ENCODE measurements at places on chromosomes 11 and 22.

GRCh38 chr11:129202646-129203045 is 10.5 kb upstream of the ARHGAP32 start:
- DNase-seq = no peak

DNA sequence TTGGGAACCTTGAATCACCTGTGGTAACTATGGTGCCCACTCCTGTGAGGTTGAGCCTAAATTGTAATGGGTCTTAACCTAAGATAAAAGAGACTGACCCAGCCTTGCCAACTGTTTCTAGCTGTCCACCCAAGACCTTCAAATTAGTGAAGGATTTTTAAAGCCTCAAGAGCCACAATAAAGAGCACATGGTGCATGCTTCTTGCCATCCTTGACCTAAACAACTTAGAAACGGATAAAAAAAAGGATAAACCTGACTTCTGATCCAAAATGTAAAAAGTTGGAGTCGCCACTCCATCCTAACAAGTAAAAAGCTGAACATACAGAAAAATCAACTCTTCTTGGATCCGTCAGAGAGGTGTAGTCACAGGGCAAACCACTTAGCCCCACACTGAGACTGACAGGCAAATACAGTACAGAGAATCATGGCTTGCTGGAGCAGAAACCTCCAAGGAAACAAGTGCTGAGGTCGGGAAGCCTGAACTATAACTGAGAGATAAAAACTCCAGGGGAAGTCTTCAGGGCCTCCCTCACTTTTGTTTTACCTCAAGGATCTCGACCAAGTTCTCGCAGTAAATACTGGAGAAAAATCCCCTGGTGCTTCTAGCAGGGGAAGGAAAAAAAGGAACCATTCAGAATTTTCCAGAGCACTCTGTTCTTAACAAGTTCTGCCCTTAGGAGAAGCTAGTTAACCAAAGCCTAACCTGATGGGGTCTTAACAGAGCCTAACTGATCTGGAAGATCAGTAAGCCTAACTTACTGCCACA is 16.3 kb downstream of the ENTHD1 start:
- DNase-seq = no peak

- DNase-seq = peak; percentile 13
These were observed 13.8 kb downstream of the PAMR1 start for GRCh38 chr11:35511666-35512065.

DNA sequence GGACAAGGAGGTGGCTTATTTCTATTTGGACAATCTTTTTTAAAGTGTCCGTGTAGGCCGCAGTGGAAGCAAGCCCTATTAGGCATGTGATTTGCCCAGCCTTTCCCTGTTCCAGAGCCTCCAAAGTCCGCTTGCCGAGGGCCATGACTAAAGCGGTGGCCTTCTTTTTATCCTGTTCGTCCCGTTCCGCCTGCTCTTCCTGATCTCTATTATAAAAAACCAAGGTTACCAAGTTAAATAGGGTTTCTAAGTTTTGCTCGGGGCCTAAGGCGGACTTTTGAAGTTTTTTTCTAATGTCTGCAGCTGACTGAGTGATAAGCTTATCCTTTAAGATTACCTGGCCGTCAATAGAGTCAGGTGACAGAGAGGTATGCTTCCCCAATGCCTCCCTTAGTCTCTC is 21.6 kb upstream of the MUC15 start:
- no peak for DNase-seq

DNA sequence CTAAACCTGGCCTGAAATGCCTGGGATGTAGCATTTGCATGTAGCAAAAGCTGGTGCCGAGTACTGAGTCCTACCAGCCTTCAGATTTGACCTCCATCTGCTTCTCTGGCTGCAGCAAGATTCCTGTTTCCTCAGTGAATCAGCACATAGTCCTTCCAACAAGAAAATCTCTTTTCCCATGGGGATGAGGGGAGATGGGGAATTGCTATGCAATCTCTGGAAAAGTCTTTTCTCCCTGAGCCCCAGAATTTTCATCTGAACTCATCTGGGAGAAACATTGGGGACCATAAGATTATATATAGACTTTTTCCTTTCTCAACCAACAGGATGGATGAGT is 32.0 kb upstream of the YWHAH start:
- DNase-seq = no peak

- DNase-seq = peak; percentile 24
These were observed 25.1 kb upstream of the TPH1 start for GRCh38 chr11:18071098-18071705.

DNA sequence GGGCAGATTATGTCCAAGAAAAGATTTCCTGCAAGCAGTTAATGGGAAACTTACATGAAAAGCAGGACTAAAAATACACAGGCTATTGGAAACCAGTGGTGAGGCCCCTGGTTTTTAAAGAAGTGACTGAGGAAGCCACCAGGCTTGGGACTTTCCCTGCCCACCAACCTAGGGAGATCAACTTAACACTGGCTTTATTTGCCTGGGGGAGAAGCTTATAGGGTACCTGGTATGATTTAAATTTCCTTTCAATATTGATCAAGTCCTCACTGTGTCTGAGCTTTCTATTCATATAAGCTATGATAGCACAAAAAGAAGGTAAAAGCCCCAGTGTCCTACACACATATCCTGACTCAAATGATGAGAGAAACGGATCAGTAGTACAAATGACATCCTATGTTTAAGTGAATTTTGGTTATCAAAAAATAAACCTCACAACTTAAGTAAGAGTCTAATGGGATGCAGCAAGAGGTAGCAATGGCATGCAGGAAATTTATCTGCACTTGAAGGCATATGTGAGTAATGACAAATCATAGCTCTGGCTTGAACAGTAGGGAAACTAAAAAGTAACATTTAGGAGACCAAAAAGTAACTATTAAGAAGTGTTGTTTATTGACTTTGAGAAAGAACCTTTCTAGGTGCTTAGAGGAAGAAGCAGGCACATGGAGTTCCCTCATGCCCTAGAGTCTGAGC is 85.3 kb downstream of the GAB2 start:
- no peak for DNase-seq

DNA sequence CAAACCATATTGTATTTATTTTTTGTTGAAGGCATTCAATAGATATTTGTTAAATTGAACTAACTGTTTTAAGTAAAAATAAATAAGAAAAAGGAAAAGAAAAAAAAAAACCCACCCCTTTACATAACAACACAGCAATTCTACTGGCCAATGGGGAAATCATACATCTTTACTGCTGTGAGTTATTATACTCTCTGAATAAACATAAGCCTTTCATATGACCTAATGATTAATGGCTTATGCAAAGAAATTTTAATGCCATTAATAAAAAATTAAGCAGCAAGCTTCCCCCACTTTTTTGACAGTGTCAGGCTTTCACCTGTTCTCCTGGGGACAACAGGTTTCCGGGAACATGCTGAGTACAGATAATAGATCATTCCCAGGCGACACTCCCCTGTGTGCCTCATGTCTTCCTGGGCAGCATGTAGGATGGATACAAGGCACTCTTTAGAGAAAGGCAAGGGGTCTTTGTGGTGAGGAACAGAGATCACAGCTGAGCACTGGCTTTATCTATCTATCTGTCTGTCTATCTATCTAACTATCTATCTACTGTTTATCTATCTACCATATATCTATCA is 676.0 kb downstream of the NTM start:
- no peak for DNase-seq

DNA sequence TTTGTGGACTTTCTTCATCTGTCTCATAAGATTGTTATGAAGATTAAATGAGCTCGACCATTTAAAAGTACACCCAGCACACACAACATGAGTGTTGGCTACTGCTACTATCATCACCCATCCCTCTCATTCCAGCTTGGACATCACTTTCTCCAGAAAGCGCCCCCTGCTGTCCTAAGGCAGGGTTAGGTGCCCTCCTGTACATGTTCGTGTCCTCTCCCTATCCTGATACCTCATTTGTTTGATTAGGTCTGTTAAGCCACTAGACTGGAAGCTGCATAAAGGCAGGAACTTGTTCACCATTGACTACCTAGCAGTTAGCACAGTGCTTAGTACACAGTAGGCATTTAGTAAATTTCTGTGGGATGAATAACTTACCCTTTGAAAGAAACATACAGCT is 85.5 kb downstream of the ENTHD1 start:
- peak; percentile 50 for DNase-seq

- DNase-seq = no peak
These were observed 392.9 kb downstream of the TBC1D22A start for GRCh38 chr22:47155131-47155885.

DNA sequence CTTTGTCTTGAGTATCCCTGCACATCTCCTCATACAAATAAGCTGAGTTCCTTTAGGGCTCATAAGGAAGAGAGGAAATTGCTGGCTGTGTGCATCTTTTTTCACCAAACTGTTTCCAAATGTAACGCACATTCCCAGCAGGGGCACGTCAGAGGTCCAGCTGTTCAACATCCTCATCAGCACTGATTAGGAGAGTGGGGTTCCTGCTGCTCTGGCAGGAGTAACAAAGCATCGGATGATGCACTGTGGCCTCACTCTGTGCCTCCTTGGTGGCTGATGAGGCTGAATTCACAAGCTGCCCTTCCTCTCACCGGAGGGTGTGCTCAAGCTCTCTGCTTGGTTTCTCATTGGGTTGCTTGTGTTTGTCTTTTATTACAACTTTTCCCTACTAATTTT is 35.5 kb upstream of the SLC25A1 start:
- no peak for DNase-seq

DNA sequence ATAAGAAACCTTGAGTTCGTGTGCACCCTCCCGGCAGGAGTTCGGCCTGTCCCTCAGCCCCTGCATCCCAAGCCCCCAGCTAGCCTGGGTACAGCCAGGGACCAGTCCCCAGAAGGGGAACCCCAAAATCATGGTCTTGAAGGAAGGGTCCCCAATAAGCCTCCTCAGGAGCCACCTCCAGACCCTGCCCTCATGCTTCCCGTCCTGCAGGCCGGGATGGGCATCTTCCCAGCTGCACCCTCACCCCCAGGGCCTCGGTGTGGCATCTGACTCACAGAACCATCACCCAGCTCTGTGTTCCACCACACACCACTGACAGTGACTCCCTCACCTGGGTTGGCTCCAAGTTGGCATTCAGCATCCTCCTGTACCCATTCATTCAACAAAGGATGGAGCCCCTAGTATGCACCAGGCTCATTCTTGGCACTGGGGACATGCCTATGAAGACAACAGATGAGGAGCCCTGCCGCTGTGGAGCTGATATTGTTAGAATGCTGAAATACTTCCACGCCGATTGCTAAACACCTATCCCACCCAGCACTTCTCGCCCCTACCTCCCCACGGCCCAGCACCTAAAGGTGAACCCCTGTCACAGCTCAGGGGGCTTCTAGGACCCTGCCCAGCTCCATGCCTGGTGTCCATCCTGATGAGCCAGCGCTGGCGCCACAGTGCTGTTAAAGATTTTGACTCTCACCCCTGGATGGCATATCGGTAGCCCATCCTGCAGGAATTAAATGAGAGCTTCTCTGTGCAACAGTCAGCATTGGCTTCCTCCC is 77.8 kb downstream of the BUD13 start:
- no peak for DNase-seq

GRCh38 chr11:111539426-111540113 is 950 bp upstream of the LAYN start:
- peak; percentile 74 for DNase-seq

- DNase-seq = no peak
These were observed 612.6 kb downstream of the TBC1D22A start for GRCh38 chr22:47374901-47375575.

DNA sequence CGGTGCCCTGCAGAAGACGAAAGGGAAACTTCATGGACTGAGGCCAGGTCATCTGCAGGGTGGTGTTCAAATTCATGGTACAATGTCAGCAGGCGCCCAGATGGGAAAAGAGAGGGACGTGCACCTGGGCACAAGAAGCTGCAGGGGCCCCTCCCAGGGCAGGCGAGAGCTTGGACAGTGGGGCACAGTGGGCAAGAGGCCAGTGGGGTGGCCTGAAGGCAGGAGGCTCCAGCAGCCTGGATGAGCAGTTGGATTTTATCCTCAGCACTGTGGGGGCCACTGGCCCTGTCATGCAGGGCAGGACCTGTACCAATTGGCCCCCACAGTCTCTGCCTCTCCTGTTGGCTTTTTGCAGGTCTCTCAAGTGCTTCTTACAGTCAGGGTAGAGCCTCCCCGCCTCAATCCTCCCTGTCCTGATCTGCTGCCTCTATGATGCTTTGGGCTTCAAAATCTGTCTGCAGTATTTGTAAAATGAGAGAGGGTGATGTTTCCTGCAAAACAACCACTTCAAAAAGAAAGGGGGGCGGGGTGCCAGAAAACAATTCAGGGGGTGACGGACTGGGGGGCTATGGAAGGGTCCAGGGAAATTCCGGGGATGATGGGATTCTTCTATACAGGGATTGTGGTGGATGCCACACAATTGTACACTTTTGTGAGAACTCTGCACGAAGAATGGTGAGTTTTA is 1.7 kb upstream of the BID start:
- DNase-seq = no peak
